ENCODE measurements at places on chromosomes 11 and 22. TPM values are rescaled to one million over a fixed set of nuclear protein-coding genes. Genes with fewer than 3 reads are reported as not detected.
A peak's percentile ranks its signal among the peaks of the same experiment; 100 is the strongest.

KCNJ1 gene
- total RNA-seq, result 0.14 TPM

DNA sequence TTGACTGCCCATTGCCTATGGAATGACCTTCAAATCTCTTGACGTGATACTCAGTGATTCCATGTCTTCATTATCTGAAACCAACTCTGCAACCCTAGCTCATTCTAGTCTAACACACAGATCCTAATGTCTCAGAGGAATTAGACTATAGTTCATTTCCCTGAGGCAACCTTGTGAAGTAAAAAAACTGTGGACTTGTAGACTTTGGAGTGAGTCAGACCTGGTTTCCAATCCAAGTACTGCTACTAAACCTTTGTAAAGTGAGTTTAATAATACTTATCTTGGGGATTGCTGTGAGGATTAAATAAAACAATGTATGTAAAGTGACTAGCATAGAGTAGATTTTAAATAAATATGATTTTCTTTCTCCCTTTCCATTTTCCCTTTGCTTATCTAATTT is 226.1 kb downstream of the BLID start:
- no peak for DNase-seq

GRCh38 chr11:15145151-15145550 is 30.4 kb downstream of the INSC start:
- DNase-seq, result no peak

- peak; percentile 10 for DNase-seq
Measured at GRCh38 chr11:2580061-2580421, 119.8 kb downstream of the KCNQ1OT1 start.

Measured in activated naive CD8-positive, alpha-beta T cell treated with anti-CD3 and anti-CD28 coated beads, Interleukin-2, amount 10 ng/mL, durations not matched to agents 7 days and 5 days (primary cell).